ENCODE measurements at places on chromosomes 5 and 9.
A peak's percentile ranks its signal among the peaks of the same experiment; 100 is the strongest.

- DNase-seq: no peak
Observed at GRCh38 chr9:100082782-100083181, 16.0 kb downstream of the ERP44 start.

DNA sequence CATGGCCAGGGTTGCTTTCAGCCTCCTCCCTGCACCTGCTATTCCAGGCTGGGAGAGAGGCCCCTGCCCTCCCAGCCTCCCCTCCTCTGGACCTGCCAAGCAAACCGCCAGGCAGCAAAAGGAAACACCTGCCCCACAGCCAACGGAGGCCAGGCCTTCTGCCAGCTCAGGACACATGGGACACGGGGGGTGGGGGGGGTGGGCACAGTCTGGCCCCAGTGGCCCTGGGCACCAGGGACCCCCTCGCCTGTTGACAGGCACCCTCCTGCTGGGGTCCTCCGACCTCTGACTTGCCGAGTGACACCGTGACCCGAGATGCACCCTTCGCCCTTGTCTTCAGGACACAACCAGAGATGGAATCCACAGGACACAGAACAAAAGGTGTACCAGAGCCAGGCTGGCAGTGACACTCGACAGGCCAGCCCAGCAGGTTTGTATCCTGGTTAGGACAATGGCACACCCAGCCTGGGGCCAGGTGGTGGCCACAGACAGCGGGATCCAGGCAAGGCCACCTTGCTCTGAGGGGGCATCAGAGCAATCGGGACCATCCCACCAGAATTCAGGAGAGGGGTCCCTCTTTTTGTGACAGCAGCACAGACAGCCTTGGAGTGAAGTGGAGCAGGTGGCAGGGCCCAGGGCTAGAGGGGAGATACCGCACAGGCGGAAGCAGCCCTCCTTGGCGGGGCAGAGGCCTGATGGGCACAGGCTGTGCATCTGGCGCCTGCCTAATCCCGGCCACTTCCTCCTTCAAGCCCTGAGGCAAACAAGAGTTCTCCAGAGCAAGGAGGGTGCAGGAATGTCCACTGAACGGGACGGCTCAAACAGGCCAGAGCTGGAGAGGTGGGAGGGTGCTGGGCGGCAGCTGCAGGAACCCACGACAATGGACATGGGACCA is 1.3 kb upstream of the TMEM210 start:
- DNase-seq: no peak

DNA sequence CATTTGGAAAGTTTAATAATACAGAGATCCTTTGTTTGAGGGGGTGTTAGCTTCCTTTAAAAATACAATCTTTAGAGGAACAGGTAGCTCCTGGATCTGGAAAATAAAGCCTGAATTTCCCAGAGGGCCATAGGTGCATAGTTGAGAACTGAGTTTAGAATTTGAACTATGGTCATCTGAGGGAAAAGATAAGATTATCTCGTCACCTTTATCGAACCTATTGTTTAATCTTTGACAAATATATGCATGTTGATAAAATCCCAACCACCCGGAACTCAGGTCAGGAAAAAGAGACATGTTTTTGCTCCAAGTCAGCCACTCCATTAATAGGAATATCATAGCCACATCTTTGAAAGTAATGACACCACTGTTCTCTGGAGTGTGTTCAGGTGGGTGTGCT is 91.7 kb upstream of the FAM169A start:
- no peak for DNase-seq

DNA sequence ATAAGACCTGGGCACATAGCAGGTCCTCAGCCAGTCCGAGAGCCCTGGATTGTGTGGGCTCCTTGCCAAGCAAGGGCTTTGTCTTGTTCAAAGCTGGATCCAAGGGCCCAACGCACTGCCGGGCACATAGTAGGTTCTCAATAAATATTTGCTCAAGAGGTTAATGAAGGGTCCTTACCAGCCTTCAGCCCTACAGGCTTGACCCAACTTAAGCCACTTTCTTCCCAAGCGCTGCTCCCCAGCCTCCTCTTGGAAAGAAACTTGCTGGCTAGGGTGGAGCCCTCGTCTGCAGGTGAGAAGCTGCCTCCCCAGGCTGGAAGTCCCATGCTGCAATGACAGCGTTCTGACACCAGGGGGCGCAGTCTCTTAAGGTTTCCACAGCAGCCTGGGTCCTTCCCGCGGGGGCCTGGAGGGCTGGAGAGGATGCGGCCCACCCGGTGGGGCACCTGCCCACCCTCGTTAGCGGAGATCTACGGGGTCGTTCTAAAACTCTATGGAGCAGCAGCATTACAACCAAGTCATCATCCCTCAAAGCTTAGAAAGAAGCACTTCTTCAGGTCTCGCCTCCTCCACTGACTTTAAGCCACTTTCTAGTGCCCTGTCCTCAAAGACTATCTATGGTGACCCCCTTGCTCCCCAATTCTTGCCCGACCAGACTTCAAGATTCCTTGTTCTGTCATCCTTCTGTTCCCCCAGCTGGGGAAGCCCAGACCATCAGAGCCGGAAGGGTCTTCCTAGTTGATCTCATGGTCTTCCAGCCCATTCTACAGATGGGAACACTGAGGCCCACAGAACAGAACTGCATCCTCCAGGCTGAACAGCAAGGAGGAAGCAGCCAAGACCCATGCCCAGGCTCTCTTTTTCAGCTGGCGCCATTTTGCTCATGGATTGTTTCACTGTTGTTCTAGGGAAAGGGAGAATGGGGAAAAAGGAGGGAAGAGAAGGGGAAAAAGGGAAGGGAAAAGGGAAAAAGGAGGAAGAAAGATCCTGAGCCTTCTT is 115.4 kb downstream of the LHX2 start:
- DNase-seq: peak; percentile 63

DNA sequence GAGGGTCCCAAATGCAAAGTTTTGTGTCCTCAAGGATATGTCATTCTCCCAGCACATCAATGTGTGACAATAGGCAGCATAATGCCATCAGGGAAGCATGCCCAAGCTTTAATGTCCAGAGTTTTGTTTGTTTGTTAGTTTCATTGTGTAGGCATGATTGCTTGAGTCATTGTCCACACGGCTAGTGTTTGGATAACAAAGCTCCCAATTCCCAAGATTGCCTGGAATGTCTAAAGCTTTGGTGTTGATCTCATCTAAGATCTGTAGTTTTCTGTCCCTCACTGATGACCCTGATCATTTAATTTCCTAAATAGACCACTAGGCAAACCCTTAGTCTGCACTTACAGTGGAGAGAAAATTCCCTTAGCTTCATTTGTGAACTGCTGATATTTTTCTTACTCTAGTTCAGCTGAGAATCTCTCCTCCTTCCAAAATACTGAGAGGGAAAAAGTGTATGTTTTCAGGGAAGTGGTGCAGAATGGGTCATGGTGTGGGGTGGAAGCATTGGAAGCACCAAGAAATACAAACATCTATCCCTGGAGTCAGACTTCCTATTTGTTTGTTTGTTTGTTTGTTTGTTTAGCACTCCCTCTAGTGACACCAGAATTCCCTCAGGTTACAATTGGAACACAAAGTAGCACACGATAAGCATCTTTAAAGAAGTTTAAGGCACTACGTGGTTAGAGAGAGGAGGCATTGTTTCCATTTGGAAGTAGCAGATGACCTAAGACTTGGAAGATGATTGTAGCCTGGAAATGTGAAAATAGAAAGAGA is 127.1 kb downstream of the PRDM6 start:
- DNase-seq: no peak

GRCh38 chr5:175840050-175840841 is 31.1 kb upstream of the CPLX2 start:
- DNase-seq: no peak

- no peak for DNase-seq
Observed at GRCh38 chr5:33994845-33995244, 10.4 kb upstream of the SLC45A2 start.

DNA sequence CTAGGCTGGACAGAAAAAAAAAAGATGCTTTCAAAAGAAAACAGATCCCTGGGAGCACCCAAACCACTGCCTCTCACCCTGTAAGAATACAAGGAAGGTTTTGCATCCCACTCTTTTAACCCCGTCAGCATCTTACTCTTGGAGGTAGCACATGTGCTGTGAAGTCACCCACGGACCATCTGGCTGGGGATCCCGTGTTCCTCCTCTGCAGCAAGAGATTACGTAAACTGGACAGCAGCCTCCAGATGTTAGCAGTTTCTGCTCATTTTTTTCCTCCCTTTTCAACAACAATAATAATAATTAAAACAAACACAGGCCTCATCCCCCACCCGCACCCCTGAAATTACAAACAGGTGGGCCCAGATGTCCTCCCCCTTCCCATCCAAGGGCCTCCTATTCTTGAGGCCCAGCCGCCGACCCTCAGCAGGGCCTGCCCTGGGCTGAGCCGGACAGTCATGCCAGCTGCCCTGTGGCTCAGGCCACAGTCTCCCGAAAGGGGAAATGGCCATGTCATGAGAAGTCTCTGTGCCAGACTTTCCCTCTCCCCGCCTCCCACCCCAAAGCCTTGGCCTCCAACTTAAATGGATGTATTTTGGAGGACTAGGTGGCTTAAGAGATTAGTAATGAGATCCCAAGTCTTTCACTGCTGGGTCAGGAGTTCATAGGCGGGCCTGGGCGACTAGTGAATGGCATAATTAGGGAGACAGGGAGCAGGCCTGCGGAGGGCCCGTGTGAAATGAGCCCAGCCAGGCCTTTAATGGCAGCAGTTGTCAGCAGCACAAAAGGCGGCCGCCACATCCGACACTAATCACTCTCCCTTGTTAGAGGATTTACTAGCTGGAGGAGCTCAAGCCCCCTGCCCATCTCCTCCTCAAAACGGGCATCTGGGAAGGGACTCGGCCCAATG is 165.1 kb downstream of the PAPPA start:
- DNase-seq: no peak

- DNase-seq: peak; percentile 45
Observed at GRCh38 chr9:123548741-123549545, 192.9 kb downstream of the CRB2 start.

DNA sequence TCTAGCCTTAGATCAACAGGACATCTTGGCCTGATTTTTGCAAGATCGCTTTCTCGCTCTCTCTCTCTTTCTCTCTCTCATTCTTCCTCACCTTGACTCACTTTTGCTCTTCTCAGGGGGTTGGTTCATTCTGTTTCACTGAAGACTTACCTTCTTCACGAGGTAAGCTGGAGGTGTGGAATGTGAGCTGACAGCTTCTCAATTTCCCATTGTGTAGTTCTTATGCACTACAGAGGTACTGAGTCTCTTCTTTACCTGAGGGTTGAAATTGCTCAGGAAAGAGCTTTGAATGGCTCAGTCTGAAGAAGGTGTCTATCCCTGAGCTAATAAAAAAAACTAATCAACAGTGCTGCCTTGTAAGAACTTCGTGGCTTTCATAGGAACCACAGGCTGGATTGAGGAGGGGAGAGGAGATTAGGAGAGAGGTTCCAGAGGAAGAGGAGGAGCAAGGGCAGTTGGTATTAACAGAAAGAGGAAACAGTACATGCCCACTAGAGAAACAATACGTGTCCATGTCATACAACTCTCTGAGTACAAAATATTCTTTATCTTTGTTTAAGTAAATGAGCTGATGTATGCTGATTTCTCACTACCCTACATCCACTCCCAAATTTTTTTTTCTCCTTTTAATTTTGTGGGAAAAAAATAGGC is 192.2 kb downstream of the TMEM167A start:
- DNase-seq: no peak

DNA sequence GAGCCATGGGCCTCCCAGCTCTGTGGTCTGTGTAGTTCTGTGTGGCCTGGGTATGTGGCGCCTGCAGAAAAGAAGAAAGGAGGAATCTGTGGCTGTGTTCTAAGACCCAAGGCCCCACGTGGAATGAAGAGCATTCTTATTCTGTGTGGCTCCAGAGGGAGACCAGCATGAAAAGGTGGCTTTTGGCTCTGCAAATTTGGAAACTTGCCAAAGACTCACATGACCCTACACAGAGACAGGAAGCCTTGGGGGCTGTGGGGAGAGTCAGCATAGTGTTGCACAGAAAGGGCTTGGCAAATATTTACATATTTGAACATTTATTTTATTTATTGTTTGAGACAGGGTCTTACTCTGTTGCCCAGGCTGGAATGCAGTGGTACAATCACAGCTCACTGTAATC is 193.3 kb downstream of the TMEM38B start:
- no peak for DNase-seq

DNA sequence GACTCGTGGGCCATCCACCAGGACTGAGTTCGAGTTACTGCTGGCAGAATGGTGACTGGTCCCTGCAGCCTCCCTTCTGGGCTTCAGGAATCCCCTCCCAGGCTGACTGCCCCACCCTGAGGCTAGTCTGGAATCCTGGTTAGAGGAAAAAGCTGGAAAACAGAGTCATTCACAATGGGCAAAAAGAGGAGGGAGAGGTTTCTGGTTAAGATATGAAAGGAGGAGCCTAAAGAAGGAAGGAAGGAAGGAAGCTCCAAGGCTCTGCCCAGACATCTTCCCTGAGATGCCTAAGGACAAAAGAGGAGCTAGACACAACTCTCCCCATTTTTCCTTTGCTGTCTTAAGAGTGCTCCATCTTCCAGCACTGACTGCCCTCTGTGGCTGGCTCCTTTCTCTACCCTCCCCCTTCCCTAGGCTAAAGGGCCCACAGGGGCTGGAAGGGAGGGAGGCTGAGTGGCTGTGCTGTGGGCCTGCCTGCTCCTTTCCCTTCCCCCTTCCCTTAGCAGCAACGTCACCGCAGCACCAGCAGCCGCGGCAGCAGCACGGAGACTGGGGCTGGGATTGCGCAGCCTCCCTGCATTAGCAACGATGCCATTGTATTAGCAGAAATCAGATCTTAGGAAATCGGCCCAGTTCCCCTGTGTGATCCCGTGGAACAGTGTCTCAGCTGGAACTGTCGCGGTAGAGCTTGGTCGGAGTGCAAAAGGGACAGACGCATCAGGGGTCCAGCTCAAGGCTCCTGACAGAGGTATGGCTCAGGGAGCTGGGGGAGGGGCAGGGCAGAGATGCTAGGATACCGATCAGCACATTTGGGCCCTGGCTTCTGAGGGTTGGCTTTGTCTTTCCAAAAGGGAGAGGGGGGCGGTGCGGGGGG is 48.7 kb downstream of the RUSC2 start:
- no peak for DNase-seq

DNA sequence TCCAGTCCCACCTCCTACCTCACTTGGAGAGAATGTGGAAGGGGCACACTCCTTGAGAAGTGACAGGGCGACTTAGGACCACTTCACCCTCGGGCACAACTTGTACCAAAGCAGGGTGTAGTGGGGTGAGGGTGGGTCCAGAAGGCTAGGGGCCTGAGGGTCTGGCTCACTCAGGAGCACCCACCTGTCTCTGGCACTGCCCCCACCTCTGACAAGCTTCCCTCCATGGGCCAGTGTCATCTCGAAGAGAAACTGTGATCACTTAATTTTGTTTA is 76.9 kb upstream of the OLFM1 start:
- DNase-seq: no peak

GRCh38 chr9:35605351-35606137 is 482 bp downstream of the TESK1 start:
- no peak for DNase-seq

DNA sequence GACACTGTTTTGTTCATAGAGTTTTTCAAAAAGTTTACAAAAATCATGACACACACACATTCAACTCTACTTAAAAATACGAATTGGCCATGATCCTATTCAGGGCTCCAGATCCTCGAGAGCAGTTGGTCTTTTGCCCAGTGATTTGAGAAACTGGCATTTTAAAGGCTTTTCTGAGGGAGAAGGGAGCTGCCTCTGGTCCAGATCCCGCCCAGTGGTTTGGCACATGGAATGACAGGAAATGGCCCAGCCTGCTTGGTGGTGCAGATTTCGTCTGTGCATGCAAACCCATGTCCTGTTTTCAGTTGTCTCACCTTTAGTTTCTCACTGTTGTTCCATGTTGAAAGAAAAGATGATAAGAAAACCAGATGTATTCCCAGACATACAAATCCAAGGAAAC is 3.6 kb downstream of the CAMK4 start:
- no peak for DNase-seq

GRCh38 chr5:77355751-77356150 is 136.4 kb downstream of the WDR41 start:
- no peak for DNase-seq

Data from stimulated activated CD8-positive, alpha-beta memory T cell treated with anti-CD3 and anti-CD28 coated beads, Interleukin-7, amount 100 ng/mL, for 48 hours (primary cell).